ENCODE measurements at places on chromosomes 2 and 18.

DNA sequence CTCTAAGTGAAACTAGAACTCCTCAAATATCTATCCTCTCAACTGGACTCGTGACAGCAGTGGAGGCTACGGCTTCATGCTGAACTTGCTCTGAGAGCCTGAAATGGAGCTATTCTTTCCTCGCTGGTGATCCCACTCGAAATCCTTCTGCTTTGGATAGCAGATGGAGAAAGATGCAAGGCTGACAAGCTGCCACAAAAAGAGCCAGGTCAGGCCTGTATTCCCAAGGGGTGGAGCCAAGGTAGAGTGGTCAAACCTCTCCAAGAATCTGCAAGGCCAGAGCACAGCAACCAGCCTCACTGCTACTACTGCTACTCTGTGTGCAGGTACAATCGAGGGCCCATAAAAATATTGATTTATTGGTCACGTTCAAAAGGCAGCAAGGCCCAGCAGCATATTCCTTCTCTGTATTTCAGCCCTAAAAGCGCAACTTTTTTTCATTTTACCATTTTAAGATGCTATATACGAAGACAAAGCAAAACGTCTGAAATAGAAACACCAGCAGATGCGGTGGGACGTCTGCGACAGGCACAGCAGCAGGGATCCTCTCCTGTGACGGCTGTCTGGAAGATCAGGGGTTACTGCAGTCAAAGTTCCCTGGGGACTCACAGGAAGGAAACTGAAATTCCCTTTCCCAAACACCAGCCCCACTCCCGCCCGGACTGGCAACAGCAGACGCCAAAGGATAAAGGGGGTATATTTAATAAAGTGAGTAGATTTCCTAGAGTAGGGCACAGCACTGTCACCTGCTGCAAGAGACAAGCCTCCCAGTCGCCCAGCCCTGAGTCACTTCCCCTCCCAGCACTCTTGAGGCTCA is 2.4 kb downstream of the SPRED2 start:
- DNase-seq: no peak

DNA sequence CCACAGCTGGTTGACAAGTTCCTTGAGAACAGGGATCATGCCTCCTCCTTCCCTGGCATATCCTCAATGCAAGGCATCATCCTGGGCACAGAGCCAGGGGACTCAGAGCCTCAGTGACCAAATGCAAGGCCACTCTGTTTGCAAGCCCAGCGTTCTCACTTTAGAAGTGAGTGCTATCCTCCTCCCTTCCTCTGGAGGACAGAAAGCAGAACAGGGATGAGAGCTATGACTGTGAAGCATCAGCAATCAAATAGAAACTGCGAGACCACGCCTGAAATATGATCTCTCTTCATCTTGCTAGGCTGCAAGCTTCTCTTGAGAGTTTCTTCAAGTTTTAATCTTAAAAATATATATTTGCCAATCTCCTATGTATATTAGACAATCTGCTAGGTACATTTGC is 119.8 kb downstream of the LRATD1 start:
- no peak for DNase-seq

DNA sequence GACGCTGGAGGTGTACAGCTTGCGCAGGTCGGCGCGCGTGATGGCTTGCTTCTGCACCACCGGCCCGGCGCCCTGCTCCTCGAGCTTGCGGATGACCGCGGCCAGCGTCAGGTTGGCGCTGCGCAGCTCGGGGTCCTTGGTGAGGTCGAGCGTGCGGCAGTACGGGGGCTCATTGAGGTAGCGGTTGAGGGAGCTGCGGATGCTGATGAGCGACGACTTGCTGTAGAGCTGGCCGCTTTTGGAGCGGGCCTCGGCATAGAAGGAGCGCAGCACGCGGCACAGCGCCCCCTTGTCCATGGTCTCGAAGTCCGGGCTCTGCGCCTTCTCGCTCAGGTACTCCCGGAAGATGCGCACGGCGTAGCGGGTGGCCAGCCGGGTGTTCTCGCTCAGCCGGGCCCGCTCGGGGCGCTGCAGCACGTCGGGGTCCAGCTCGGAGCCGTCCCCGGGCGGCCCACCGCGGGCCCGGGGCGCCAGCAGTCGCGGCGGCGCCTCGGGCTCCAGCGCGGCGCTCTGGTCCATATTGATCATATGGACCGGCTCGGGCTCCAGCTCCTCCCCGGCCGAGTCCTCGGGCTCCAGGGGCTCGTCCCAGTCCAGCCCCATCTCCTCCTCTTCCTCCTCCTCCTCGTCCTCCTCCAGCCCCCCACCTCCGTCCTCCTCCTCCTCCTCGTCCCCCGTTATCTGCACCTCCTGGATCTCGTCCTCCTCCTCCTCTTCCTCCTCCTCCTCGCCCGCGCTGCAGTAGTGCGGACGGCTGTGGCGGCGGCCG is 523 bp downstream of the KCTD1 start:
- DNase-seq: peak; percentile 78

DNA sequence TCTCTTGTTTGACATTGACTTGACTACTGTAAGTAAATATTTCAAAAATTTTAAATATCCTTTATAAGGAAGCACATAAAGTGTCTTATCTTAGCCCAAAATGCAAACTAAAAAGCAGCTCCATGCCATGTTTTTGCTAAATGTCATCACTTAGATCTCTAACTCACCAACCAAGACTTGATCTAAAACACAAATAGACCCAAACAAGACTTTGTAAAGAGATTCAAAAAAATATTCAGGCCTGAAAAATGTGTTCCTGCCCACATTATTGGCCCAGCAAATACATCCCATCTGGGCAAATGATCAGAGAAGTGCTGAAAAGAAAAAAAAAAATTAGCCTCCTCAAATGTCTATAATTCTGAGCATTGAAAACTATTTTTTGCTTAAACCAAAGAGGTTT is 187.6 kb downstream of the MREG start:
- no peak for DNase-seq

DNA sequence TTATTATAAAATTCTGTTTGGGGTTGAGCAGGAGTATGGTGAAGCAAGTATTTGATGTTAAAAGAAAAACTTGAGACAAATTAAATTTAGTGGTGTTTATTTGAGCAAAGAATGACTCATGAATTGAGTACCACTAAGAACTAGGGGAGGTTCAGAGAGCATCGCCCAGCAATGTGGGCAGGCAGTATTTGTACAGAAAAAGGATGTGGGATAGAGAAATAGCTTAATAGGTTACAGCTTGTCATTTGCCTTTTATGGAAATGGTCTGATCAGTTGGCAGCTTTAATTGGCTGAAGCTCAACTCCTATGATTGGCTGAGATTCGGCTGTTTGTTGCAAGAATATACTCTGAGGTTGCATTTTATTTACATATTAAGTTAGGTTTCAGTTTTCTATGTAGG is 68.2 kb downstream of the LRATD1 start:
- DNase-seq: no peak

DNA sequence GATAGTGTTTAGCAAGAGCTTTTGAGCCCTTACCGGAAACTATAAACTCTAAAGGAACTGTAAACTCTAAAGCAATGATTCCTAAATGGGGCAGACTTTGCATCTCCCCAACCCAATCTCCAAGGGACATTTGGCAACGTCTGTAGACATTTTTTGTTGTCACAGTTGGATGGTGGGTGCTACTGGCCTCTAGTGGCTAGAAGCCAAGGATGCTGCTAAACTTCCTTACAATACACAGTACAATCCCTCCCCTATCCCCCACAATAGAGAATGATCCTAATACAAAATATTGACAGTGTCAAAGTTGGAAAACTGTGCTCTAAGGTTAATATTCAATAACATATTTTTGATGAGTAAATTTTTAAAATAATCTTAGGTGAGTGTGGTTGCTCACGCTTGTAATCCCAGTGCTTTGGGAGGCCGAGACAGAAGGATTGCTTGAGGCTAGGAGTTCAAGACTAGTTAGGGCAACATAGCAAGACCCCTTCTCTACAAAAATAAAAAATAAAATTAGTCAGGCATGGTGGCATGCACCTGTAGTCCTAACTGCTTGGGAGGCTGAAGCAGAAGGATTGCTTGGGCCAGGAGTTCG is 66.7 kb downstream of the PTPN4 start:
- DNase-seq: peak; percentile 6

DNA sequence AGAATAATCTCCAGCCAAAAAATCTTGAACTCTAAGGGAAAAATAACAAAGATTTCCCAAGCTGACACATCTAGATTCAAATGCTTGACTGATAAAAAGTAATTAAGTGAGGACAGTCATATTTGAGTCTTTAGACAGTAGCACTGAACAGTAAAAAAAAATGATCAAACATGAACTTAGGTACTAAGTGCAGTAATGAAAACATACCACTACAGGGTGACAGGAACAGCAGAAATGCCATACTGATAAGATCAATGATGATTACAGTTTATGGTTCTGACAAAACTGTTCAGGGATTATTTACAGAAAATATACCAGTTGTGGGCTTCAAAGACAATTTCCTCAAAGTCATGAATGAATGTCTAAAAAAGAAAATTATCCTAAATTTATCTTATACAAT is 80.3 kb downstream of the OSBPL1A start:
- DNase-seq: no peak

- DNase-seq: no peak
These were observed 446 bp downstream of the COPS9 start for GRCh38 chr2:240135706-240136012.

DNA sequence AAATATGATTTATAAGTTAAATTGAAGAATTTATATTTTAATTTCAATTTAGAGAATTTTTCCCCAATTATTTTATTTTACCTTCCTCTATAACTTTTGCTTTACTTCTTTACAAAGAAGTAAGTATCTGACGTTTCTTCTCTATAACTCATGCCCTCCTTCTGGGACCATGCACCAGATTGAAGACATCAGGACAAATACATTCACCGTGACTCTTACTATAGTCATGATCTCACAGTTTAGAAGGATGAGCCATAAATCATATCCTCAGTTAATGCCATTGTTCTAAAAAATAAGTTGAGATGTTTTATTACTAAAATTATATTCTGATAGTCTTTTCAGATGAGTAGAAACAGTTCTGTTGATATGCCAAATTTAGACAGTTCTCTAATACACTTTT is 279.3 kb downstream of the TMX3 start:
- DNase-seq: no peak

GRCh38 chr2:9112079-9112721 is 94.4 kb upstream of the ASAP2 start:
- no peak for DNase-seq

GRCh38 chr2:16187482-16187817 is 247.1 kb downstream of the MYCN start:
- no peak for DNase-seq

- DNase-seq: no peak
These were observed 13.7 kb downstream of the GPR17 start for GRCh38 chr2:127659408-127660290.

- no peak for DNase-seq
These were observed 118.2 kb upstream of the COPS8 start for GRCh38 chr2:236967499-236967783.

DNA sequence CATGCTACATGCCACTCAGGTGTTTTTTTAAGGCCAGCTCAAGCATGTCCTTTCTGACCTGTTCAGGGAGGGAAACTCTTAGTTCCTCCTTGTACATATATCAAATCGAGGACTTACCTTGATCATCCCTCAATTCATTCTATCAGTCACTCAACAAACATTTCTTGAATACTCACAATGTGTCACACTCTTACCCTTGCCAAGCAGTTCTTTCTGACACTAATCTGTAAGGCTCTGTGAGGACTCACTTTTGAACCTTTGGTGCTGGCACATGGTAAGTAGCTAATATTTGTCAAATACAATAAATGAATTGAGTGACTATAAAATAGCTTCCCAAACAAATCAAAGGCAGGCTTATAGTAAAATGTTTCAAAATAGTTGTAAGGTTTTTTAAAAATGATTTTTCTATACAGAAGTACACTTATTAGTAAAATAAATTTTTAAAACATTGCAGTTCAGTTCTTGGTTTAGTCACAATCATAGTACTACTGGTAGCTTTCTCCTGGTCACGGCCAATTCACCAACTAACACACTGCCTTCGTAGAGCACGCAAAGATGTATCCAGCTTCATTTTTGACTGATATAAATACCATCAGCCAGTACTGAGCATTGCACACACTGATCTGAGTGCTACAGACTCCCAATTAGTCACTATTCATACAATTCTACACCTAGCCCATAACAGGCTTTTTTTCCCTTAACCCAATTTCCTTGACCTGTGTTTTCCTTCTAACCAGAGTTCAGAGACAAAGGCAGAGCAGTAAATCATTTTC is 50.9 kb downstream of the ZEB2 start:
- DNase-seq: no peak

GRCh38 chr2:223943561-223944008 is 1.6 kb downstream of the WDFY1 start:
- no peak for DNase-seq

DNA sequence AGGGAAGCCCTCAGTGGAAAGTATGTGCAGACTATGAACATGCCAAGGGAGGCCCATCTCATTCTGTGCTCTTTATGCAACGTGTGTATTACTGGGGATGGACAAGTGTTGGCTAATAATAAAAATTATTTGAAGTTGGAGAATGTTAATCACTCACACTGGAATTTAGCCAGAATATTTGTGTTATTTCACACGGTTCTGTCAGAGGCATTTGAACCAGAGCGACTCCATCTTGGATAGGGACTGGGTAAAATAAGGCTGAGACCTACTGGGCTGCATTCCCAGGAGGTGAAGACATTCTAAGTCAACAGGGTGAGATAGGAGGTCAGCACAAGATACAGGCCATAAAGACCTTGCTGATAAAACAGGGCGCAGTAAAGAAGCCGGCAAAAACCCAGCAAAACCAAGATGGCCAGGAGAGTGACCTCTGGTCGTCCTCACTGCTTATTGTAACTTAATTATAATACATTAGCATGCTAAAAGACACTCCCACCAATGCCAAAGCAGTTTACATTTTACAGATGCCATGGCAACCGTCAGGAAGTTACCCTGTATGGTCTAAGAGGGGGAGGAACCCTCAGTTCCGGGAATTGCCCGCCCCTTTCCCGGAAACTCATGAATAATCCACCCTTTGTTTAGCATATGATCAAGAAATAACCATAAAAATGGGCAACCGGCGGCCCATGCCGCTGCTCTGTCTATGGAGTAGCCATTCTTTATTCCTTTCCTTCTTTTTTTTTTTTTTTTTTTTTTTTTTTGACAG is 2.6 kb upstream of the FZD5 start:
- no peak for DNase-seq

GRCh38 chr2:27185331-27186026 is 26.4 kb upstream of the ATRAID start:
- no peak for DNase-seq

- DNase-seq: no peak
These were observed 46.4 kb downstream of the HS1BP3 start for GRCh38 chr2:20604401-20604911.

- no peak for DNase-seq
These were observed 88.1 kb downstream of the TTC27 start for GRCh38 chr2:32715981-32716380.

Data from GM19239 (cell line).